ENCODE measurements at places on chromosomes 7 and 10.

DNA sequence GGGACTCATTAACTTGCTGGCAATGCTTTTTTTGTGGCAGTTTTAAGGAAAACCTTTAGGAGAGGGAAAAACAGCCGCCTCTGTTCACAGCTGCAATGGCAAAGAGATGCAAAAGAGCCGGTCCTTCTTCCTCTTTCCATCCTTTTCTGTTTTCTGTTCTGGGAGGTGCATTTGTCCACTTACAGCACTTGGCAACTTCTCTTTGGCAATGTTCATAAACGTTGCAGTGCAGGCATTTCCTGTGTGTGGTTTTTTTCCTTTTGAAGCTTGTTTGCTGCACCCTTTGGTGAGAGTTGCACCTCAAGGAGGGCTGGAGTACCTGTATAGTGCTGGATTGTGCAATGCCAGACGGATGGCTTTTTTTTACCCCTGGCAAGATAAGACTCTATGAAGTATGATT, 53.9 kb upstream of the HABP2 start:
- no peak for DNase-seq

DNA sequence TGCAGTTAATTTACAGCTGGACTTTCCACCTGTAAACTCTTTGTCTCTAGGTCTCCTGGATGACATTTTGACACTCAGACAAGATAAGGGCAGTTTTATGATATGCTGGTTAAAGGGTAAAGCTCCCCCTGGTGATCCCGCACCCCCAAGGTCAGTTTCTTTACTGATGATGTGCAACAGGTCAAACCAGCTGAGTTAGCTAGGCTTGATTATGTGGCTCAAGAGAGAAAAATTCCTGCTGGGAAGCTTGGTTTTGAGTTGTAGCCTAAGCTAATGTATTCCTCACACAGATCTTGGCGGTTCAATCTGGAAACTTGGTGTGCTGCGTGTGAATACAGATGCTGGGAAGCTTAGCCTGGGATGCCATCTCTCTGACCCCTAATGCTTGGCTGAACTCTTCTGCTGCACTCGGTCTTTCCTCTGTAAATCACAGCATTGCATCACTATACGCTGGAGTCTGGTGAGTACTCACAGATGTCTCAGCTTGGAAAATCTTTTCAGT, 11.4 kb upstream of the AKR1D1 start:
- DNase-seq = no peak

GRCh38 chr10:51035344-51035743, 38.9 kb upstream of the PRKG1 start:
- DNase-seq = no peak

DNA sequence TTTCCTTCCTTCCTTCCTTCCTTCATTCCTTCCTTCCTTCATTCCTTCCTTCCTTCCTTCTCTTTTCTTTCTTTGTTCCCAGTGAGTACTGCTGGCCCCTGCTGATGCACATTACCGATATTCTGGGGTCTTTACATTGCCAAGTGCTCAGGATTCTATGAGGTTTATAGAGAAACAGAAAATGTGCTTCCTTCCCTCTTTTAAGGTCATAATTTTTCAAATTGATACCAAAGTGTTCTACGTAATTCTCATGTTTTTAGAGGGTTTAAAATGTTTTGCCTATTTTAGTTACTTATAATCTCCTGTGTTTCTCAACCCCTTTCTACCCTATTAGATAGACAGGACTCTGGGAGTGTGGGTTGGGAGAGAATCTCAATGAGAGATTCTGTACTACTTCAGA, 291.2 kb downstream of the HDAC9 start:
- DNase-seq = no peak

DNA sequence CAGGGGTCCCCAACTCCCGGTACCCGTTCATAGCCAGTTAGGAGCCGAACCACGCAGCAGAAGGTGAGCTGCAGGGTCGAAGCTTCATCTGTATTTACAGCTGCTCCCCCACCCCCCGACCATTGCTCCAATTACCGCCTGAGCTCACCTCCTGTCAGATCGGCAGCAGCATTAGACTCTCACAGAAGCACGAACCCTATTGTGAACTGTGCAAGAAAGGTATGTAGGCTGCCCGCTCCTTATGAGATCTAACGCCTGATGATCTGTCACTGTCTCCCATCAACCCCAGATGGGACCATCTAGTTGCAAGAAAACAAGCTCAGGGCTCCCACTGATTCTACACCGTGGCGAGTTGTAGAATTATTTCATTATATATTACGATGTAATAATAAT, 14.6 kb upstream of the AZGP1 start:
- DNase-seq = no peak

GRCh38 chr10:124354411-124355382, 64.0 kb downstream of the OAT start:
- no peak for DNase-seq

All from cortex of kidney (tissue), 1 donor.